ENCODE measurements at places on chromosomes 3 and 15.

GRCh38 chr3:80213086-80213485 is 445.3 kb upstream of the ROBO1 start:
- H3K27me3 ChIP-seq: no peaks in the 10 kb centered on the region
- DNase-seq: no peak
- H3K4me1 ChIP-seq: no peaks in the 10 kb centered on the region
- H3K27ac ChIP-seq: no peak overlapping the region

GRCh38 chr15:101456057-101456739 is 33.3 kb downstream of the PCSK6 start:
- no peaks in the 10 kb centered on the region for H3K27me3 ChIP-seq
- H3K4me1 ChIP-seq: no peaks in the 10 kb centered on the region
- H3K4me3 ChIP-seq: no peak overlapping the region
- H3K36me3 ChIP-seq: no peaks in the 10 kb centered on the region
- no peak for DNase-seq
- peak overlapping the region; percentile 38 for H3K27ac ChIP-seq

- H3K27me3 ChIP-seq: no peaks in the 10 kb centered on the region
- H3K4me1 ChIP-seq: no peaks in the 10 kb centered on the region
- DNase-seq: no peak
- H3K4me3 ChIP-seq: no peak overlapping the region
- no peak overlapping the region for H3K27ac ChIP-seq
Measured at GRCh38 chr3:170594528-170594927, 8.7 kb upstream of the SLC7A14 start.

DNA sequence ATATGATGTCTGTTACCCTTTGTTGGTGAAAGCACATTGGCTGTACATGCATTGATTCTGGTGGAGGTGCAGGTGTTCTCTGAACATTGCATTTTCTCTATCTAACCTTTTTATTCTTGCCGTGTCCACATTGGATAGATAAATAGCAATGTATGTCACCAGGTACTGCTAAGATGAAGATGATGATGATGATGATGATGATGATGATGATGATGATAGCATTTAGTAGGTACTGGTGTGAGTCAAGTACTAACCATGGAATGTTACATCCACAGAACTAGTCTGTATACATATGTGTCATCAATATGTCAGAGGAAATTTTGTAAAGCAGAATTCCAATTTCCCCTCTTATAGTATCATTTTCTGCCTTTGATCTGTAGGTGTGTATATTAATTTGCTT is 36.3 kb downstream of the ARPP21 start:
- no peak overlapping the region for H3K27ac ChIP-seq
- no peaks in the 10 kb centered on the region for H3K36me3 ChIP-seq
- H3K4me3 ChIP-seq: no peak overlapping the region
- no peaks in the 10 kb centered on the region for H3K27me3 ChIP-seq

DNA sequence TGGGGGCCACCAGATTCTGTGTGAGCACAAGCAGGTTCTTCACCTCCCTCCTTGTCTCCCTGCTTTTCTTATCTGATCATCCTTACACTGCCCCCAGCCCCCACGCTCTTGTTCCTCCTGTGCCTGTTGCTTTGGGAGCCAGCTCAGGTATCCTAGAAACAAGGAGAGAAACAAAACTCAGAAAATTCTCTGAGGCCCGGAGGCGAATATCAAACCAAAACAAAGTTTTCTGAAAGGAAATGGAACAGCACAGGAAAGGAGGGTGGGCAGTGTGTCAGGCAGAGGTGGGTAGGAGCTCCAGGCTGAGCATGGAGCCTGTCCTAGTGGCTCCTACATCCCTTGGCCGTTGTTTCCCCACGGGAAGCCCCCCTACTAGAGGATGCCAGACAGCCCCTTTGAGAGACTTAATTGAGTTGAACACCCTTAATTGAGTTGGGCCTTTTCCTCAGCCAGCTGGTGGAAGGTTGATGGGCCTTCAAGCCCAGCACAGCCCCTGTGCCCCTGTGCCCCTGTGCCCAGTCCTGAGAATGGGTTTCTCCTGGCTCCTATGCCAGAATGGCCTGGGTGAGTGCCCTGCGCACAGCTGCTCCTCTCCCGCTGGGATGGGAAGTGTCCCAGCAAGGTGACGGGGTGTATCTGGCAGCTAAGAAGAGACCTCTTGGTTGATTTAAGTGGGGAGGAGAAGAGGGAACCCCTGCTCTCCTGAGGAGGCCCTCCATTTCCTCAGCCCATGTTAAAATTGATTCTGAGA is 22.8 kb upstream of the JMJD7 start:
- H3K36me3 ChIP-seq: peaks cover 5% of the 10 kb centered on the region
- DNase-seq: no peak
- H3K4me3 ChIP-seq: no peak overlapping the region
- no peak overlapping the region for H3K27ac ChIP-seq

- no peak overlapping the region for H3K4me3 ChIP-seq
- H3K36me3 ChIP-seq: peaks cover 45% of the 10 kb centered on the region
- H3K27me3 ChIP-seq: no peaks in the 10 kb centered on the region
Measured at GRCh38 chr3:66386011-66386924, 114.6 kb downstream of the LRIG1 start.
